T-helper 17 cell (primary cell): ENCODE measurements at places on chromosomes 6 and 20. TPM values are rescaled to one million over a fixed set of nuclear protein-coding genes. Genes with fewer than 3 reads are reported as not detected.

Gene SLC2A10
- not detected for total RNA-seq

Gene ZC3H12D
- total RNA-seq, result 219 TPM

Gene BNIP5
- not detected for total RNA-seq

Gene JPH2
- not detected for total RNA-seq

Gene FAM184A
- 3.5 TPM for total RNA-seq

Gene ADISSP
- 13.3 TPM for total RNA-seq

GRCh38 chr6:127966616-127967015 is 65.8 kb upstream of the THEMIS start:
- no peak overlapping the region for H3K4me3 ChIP-seq
- peaks cover 9% of the 10 kb centered on the region for H3K4me1 ChIP-seq
- no peaks in the 10 kb centered on the region for H3K36me3 ChIP-seq
- DNase-seq, result no peak

- peaks cover 19% of the 10 kb centered on the region for H3K4me1 ChIP-seq
- H3K36me3 ChIP-seq, result peaks cover 10% of the 10 kb centered on the region
- H3K27me3 ChIP-seq, result no peaks in the 10 kb centered on the region
- H3K27ac ChIP-seq, result no peak overlapping the region
- H3K4me3 ChIP-seq, result no peak overlapping the region
Observed at GRCh38 chr6:167957626-167958025, 39.8 kb upstream of the KIF25 start.

DNA sequence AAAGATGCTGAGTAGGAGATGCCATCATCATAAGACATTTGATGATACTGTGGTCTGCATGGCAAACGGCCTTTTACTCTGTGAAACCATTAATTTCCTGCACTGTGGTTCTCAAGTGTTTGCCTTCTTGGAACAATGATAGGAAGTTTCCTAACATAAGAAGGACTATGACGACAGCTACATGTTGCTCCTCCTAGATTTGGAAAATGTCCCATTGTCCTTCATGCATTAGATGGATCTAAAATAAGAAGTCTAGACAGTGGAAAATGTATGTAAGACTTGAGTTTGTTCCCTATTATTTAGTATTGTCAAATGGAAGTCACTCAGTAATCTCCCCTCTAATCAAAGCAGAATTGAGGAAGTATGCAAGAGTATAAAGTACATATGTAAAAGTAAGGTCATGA is 98.5 kb upstream of the TMEM170B start:
- H3K36me3 ChIP-seq, result no peaks in the 10 kb centered on the region
- no peak for DNase-seq
- H3K4me3 ChIP-seq, result no peak overlapping the region

- no peak overlapping the region for H3K27ac ChIP-seq
- H3K4me1 ChIP-seq, result peaks cover 24% of the 10 kb centered on the region
- H3K27me3 ChIP-seq, result no peaks in the 10 kb centered on the region
Observed at GRCh38 chr20:3971145-3971544, 44.2 kb downstream of the RNF24 start.

DNA sequence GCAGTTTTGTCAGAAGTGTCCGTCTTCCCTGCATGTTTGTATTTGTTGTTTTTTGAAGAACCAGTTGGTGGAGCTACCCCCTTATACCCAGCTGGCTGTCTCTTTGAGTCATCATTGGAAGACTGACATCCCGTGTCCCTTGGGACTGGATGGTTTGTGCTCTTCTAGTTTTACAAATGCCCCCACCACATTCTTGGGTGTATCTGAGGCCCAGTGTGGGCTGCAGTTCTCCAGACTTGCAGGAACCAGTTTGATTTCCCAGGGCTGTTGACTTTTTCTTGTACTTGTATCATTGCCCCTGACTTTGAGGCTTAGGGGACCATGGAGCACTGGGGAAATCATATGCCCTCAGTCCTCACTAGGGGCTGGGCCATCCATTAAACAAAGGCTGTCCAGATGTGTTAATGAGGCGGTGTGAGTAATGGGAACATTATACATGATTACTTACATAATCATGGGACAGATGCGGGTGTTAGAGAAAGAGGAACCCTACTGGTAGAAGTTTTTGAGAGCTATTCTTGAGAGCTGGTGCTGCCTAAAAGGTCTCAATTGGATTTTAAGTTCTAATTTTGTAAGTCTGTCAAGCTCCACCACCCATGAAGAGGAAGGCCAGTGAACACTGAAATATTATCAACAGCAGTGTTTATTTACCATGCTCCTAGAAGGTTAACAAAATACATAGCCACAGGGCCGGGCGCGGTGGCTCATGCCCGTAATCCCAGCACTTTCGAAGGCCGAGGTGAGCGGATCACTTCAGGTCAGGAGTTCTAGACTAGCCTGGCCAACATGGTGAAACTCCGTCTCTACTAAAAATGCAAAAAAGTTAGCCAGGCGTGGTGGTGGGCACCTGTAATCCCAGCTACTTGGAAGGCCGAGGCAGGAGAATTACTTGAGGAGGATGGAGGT is 8.5 kb downstream of the JARID2 start:
- DNase-seq, result no peak
- H3K36me3 ChIP-seq, result no peaks in the 10 kb centered on the region
- H3K4me1 ChIP-seq, result peaks cover 78% of the 10 kb centered on the region
- H3K4me3 ChIP-seq, result peak overlapping the region; percentile 86

DNA sequence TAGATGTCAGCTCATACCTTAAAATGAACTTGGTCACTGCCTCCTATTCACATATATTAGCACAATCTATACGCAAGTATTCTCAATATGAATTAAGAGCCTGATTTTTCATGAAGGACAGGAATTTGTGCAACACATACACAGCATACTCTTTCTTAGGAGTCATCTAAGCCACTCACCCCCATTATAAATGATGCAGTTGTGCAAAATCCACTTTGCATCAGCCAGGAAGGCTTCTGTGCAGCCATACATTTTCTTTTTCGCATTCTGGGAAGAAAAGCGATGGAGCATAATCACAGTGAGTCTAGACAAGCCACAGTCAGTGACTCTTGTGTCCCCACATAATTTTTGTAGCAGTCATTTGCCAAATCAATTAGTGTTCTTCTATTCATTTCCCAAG is 66.5 kb downstream of the ZMYND8 start:
- no peak overlapping the region for H3K27ac ChIP-seq
- DNase-seq, result no peak
- peaks cover 7% of the 10 kb centered on the region for H3K36me3 ChIP-seq
- no peaks in the 10 kb centered on the region for H3K27me3 ChIP-seq
- H3K4me1 ChIP-seq, result no peaks in the 10 kb centered on the region
